NCI-H510A treated with DMSO at 0.1 percent for 48 hours (cell line): ENCODE measurements at places on chromosomes 3 and 15.

DNA sequence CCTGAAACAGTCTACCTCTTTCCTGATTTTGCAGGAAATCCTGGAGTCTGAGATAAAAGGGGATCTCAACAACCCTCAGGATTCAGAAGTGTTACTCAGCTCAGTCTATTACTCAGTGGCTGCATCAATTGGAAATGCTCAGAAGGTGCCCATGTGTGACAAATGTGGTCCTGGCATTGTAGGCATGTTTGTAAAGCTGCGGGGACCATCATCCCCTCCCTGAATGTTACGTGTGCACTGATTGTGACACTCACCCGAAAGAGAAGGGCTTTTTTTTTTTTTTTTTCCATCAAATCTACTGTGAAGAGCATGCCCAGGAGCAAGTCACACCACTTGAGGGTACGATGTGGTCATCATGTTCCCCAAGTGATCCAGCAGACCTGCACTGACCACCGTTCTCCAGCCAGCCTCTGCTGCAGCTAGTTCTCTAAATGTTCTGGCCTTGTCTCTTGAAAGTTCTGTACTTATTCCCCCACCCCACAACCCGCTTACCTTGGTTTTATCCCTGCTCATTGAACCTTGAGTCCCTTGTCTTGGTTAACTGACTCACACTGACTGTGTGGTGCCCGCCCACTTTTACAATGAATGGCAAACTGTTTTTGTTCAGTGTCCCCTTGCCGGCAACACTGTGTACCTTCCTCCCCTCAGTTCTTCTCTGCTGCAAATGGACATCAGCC lies 19.8 kb downstream of the ST3GAL6 start:
- no peak for DNase-seq

GRCh38 chr3:157026091-157026490 lies 133.9 kb downstream of the CCNL1 start:
- DNase-seq = no peak

DNA sequence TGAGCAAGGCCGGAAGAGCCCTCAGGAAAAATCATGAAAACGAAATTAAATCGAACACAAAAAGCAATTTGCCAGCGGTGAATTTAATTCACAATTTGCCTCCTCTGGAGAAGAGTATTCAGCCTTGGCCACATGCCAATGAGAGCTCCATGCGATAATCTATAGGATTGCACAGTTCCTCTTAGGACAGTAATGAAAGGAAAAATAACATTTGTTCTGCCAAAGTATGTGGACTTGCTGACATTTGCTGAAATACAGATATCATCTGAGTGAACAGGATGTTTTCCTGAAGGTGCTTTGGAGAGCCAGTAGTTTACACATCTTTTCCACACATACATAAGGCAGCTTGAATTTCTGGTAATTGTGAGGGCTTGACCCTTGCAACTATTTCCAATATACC lies 188.6 kb upstream of the PDZRN3 start:
- DNase-seq = no peak

- no peak for DNase-seq
Observed at GRCh38 chr15:75945953-75946352, 42.3 kb downstream of the FBXO22 start.

- no peak for DNase-seq
Observed at GRCh38 chr15:47955021-47955420, 165.8 kb upstream of the SLC24A5 start.

DNA sequence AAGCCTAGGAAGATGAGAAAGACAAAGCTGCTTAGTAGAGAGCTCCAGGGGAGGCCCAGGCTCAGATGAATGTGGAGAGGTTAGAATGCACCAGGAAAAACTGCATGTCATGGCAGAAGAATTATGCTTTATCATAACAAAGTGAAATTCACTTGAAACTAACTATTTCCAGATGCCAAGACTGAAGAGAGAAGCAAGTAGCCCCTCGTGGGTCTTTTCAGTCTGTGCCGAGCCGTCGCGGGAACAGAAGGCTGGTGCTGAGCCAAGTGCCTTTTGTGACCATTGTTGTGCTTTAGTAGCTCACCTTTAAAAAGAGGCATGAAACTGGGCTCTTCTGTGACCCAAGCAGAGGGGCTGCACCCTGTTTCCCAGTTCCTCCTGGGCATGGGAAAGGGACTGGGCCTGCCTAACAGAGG lies 73.2 kb downstream of the CHDH start:
- no peak for DNase-seq

DNA sequence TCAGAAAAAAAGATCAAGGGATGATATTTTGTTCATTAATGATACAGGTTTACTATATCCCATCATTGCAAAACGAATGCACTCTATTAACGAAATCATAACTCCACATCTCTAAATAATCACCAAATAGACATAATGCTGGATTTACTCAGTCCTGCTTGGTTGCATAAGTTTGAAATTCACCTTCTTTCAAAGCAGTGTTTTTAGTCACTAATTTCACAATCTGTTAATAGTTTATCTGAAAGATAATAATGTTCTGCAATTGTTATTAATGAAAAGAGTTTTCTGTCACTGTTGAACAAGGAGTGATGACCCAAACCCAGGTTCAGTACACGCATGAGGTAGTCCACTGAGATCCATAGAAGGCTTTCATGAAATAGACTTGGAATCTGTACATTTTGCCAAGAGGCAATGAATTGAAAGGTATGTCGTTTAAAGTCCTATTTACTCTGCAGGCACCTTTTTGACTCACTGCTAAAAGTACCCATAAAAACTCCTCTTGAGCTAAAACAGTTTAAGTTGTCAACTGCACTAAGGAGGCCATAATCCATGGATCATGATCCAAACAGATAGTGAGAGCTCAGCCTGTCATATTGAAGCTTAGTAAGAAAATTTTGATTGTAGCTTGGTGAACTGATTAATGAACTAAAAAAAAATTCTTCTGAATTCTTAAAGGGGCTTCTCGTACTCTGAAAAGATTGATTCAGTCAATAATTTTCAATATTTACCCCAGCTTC lies 75.6 kb upstream of the MBNL1 start:
- DNase-seq = no peak

DNA sequence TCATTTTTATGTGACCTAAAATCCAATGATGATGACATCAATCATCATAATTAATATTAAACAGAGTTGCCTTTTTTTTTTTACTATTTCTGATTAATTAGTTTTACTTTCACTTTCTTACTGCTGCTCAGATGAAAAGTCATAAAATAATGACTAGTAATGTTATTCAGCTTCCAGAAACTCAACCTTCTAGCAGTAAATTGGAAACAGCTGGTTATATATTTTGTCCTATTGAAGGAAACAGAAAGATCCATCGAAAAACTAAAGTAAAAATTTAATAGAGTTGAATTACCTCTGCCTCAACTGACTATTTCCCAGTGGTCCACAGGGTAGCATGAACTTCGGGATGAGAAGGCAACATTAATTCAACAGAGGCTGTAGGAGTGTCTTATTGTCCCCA lies 107.1 kb upstream of the PTX3 start:
- DNase-seq = no peak

- no peak for DNase-seq
Observed at GRCh38 chr3:194178669-194179068, 42.7 kb downstream of the HES1 start.

DNA sequence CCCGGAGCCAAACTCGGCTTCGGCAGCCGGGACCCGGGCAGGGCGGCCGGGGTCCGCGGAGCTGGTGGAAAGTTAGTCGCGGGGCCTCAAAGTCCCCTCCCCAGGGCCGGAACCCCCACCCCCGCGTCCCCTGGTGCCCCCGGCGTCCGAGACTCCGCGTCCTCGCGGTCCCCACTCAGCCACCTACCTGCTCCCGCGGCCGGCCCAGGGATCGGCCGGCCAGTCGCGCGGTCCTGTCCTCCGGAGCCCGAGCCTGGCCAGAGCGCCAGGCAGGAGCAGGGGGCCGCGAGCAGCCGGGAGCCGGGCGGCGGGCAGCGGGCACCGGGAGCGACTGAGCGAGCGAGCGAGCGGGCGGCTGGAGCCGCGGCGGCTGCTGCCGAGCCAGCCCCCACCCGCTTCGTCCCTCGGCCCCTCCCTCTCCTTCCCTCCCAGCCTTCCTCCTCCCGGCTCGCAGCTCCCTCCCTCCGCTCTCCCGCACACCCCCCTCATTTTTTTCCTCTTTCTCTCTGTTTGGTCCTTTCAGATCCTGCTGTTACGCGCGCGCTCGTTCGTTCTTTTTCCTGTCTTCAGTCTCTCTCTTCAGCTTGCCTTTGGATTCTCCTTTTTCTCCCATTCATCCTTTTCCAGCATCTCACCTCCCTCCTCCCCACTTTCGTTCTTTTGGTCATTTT lies at the start of gene MEGF11:
Gene MEGF11 (minus strand): TSS at position 333 of the 671 bp plus-strand sequence. CDS start 125,347 bp downstream, outside the sequence.
- DNase-seq = peak; percentile 9

DNA sequence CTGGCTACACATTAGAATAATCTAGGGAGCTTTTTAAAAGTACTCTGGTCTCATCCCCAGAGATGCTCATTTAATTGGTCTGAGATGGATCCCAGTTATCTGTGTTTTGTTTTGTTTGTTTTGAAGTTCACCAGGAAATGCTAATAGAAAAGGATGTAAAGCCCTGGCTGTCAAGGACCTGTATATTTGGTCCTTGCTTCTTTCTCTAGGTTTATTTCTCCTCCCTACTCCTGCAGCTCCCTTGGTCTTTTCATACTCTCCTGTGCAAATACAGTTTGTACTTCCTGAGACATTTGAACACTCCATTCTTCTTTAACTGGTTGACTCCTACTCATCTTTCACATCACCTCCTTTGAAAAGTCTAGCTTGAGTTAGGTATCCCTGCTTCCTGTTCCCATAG lies 3.3 kb downstream of the PIK3CA start:
- no peak for DNase-seq

- peak; percentile 7 for DNase-seq
Observed at GRCh38 chr15:70254311-70254869, 156.7 kb upstream of the TLE3 start.

DNA sequence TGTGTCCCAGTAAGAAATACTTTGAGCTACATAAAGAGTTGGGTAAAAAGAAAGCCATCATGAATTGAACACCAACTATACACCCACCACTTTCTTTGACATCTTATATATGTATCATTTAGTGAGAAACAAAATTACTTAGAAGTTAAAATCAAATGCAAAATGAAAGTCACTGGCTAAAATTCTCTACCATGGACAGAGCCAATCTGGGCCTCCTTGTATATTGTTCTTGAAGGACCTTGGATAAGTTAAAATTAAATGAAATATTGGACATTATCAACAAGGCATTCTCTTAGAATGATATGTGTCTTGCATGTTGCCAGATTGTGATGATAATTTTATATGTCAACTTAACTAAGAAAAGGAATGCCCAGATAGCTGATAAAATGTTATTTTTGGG lies 64.2 kb upstream of the CHL1 start:
- DNase-seq = no peak

GRCh38 chr3:171193693-171194092 lies 167.2 kb upstream of the SLC2A2 start:
- no peak for DNase-seq

- peak; percentile 17 for DNase-seq
Observed at GRCh38 chr15:73809728-73810501, 56.8 kb upstream of the INSYN1 start.

DNA sequence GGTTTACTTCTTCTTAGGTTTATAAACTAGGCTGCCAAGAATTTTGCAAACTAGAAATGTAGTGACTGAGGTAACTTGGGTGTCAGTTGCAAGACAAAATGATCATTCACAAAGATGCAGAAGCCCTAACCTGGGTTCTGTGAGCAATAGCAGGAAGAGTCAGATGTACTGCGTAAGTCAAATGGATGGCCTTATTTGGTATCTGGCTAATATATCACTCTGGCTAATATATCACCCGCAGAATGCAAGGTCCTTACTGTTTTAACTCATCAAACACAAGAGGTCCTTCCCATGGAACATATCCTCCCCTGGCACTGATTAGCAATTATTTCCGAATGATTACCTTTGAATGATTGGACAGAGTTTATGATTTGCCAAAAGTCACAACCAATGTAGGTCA lies 37.4 kb downstream of the RBMS3 start:
- no peak for DNase-seq

DNA sequence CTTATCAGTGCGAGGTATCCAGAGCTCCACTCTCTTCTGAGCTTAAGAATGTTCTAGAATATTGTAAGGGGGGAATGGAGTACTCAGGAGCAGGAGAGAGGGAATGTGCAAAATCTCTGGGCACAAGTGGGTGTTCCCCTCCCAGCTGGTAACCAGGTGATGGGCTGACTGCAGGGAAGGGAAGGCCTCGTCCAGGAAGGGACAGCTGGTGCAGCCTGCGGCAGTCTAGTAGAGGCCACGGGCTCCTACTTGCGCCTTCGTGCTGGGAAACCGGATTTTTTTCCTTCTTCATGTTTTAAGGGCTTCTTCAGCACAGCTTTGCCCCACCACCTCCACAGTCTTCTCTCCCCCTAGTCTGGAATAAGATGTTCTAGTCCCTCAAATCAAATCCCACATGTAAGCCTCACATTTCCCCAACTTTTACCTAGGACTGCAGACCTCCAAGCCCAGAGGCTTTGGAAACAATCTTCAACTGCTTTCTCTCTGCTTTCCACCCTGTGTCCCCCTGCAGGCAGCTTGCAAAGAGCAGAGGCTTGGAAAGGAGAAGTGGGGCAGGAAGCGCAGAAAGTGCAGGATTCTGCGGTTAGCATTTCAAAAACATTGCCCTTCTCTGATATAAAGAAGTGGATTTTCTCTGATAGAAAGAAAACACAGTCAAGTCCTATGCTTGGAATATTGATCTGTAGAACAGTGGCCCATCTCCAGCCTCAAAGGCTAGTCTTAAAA lies 11.9 kb upstream of the CGNL1 start:
- DNase-seq = no peak

GRCh38 chr15:79960502-79961212 lies 10.3 kb downstream of the BCL2A1 start:
- DNase-seq = no peak

DNA sequence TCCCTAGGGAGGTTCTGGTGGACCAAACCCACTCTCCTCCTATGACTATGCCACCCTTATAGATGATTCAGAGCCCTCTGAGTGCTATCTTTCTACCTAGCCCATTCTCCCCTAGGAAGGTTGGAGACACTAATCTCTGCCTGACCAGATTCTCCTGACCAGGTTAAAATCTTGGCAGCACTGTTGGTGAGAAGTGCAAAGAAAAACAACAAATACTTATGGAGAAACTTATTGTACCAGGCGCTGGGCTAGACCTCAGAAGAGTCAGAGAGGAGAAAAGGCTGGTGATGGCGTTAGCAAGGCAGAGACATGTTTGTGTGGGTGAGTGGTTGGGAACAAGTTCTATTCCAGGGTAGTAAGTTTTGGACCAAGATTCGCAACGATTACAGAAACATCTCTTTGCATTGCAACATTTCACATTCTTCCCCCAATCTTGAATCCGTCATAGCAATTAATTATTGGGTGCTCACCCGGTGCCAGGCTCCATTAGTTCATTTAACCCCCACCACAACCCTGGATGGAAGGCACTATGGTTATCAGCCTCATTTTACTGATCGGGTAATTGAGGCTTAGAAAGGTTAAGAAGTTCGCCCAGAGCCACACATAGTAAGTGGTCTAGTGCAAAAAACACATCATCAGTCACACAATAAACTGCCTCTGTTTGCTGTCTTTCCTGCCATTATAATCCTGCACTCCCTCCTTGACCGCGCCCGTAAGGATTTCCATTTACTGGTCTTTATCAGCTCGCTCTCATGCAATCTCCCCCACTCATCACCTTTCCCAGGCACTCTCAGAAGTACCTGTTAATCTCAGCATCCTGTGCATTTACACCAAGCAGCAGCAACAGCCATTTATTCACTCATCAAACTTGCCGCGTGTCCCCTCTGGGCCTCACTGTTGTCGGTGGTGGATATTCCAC lies 655 bp upstream of the TSPAN3 start:
- no peak for DNase-seq

- DNase-seq = peak; percentile 21
Observed at GRCh38 chr15:73265536-73266153, 103.1 kb downstream of the HCN4 start.

- no peak for DNase-seq
Observed at GRCh38 chr15:67808821-67809220, 16.5 kb upstream of the SKOR1 start.
